ENCODE measurements at places on chromosomes 2 and 18. TPM values are rescaled to one million over a fixed set of nuclear protein-coding genes. Genes with fewer than 3 reads are reported as not detected.
A peak's percentile ranks its signal among the peaks of the same experiment; 100 is the strongest.

DNA sequence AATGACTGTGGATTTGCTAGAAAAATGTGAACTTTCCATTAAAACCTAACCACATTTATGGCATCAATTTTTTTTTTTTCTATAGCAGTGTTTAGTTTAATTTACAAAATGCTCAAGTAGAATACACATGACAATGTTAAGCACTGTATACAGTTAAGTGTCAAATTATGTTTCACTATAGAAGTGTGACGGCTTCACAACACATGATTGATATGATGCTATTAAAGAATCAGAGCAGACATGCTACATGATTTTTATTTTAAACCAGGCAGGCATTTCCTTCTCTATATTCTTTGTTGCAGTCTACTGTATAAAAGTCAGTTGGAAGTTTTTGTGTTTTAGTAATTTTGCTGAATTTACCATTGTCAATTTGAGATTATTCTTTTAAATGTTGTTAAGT lies 43.6 kb downstream of the PROKR1 start:
- no peak for DNase-seq

DNA sequence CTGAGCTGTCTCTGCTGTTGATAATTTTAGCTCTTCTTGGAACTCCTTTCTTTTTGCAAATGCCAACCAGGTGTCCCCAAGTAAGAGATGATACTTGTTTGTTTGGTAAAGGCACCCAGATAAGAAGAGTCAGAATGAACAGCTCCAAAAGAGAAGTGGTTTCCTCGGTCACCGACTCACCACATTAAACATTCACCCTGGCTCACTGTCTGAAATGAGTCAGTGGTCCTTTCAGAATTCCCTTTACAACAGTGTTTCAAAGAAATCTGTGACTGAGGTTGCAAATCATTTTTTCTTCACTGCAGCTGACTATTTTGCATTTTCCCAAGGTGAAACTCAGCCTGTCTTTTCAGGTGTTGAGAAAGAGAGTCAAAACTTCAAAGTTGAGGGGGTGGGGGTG lies 16.2 kb upstream of the CXCR4 start:
- DNase-seq: no peak

DNA sequence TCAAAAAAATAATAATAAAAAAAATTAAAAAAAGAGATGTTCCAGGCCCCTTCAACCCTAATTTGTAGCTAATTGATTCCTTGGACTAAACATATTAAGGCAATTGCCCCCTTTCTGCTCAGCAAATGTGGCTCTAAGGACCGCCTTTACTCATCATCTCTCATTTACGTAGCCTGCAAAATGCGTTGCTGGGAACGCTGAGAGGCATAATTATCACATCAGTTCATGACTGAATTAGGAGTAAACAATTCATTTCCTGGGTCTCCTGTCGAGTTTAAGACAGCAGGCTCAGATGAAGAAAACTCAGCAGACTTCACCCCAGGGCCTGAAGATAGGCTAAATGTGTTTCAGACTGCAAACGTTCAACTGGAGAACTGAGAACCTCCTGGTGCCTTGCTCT lies 413.5 kb downstream of the NBAS start:
- DNase-seq: no peak

DNA sequence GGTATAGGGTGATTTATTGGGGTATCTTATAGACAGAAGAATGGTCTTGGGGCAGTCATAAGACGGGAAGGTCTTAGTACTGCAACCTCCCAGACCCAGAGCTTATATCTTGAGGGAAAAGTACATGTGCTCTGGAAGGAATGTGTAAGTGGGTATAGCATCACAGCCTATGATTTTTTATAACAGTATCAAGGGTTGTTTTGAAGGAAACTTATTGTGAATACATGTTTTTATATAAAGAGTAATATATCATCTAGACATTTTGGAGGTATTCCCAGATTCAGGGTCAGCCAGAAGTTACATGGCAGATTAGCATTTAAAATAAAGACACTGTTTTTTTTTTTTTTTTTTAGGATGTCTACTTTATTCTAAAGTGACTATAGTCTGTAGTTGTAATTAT lies 47.6 kb upstream of the STON1 start:
- DNase-seq: peak; percentile 80

- no peak for DNase-seq
These were observed 19.3 kb upstream of the SMCHD1 start for GRCh38 chr18:2636126-2636631.

GRCh38 chr18:77772177-77772576 lies 522.5 kb downstream of the GALR1 start:
- no peak for DNase-seq

DNA sequence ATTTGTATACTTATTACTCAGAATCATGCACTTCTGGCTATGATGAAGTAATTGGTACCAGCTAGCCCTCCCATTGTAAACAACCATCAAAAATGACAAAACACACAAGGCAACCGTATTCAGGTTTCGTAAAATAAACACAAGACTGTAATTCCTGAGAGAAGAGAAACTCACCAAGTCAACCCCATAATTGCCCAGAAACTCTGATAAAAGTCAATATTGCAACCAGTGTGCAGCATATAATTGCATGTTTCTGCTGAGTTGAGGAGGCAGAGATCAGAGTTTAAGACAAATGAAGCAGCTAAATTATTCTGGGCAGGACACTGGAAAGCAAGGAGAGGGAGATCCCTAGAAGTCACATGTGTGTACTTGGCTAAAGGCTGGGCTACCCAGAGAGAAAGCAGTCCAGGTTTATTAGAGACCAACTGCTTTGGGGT lies 90.3 kb downstream of the ROCK2 start:
- no peak for DNase-seq

- no peak for DNase-seq
These were observed 11.4 kb upstream of the GALNT5 start for GRCh38 chr2:157245846-157246764.

Gene FAM168B
- 99.6 TPM for polyA plus RNA-seq

Gene CTDSP1
- 124 TPM for polyA plus RNA-seq

All from left lung (tissue), 14 donors.